Uterine smooth muscle cell (primary cell): ENCODE measurements at places on chromosomes 1 and 21. TPM values are rescaled to one million over a fixed set of nuclear protein-coding genes. Genes with fewer than 3 reads are reported as not detected.

The ELAPOR1 gene
- total RNA-seq: 0.44 and 0.50 TPM in 2 replicates

The RGS4 gene
- total RNA-seq: 265 and 486 TPM in 2 replicates

The CFHR4 gene
- not detected in 2 replicates for total RNA-seq

The TSPAN2 gene
- total RNA-seq: 0.55 and 1.7 TPM in 2 replicates

The FAM43B gene
- total RNA-seq: under 0.01 TPM in 2 replicates

The SERPINC1 gene
- 0.12 TPM in 1 of 2 replicates, not detected in the other for total RNA-seq

The ABL2 gene
- total RNA-seq: 79.0 and 112 TPM in 2 replicates

The LCE6A gene
- total RNA-seq: not detected in 2 replicates

The TAL1 gene
- 0.11 TPM in 1 of 2 replicates, not detected in the other for total RNA-seq

The CDC7 gene
- 2.9 and 15.5 TPM in 2 replicates for total RNA-seq

The SLC9A1 gene
- 8.4 and 14.5 TPM in 2 replicates for total RNA-seq

The ZNF687 gene
- total RNA-seq: 12.5 and 12.6 TPM in 2 replicates

The ERICH3 gene
- not detected in 2 replicates for total RNA-seq

The KRTAP19-1 gene
- total RNA-seq: not detected in 2 replicates

The LACTBL1 gene
- not detected in 2 replicates for total RNA-seq

The LCE2B gene
- not detected in 2 replicates for total RNA-seq

The SPATA21 gene
- total RNA-seq: not detected in 2 replicates

The FLVCR1 gene
- 13.7 and 17.4 TPM in 2 replicates for total RNA-seq

The ZMYM1 gene
- total RNA-seq: 25.6 and 26.7 TPM in 2 replicates

The TMOD4 gene
- 0.22 TPM in 1 of 2 replicates, not detected in the other for total RNA-seq

The SPSB1 gene
- total RNA-seq: 23.1 and 26.8 TPM in 2 replicates

The NBPF20 gene
- total RNA-seq: 4.2 and 6.1 TPM in 2 replicates

The DDOST gene
- total RNA-seq: 254 and 375 TPM in 2 replicates

The RXRG gene
- not detected in 2 replicates for total RNA-seq

The UBE2J2 gene
- 37.2 and 51.7 TPM in 2 replicates for total RNA-seq

The PCBP3 gene
- 2.8 and 4.2 TPM in 2 replicates for total RNA-seq

The ADGRL2 gene
- total RNA-seq: 9.6 and 14.6 TPM in 2 replicates

The GFI1 gene
- total RNA-seq: 0.11 TPM in 1 of 2 replicates, not detected in the other

The TMEM82 gene
- total RNA-seq: not detected in 2 replicates

The SCYL3 gene
- 12.0 and 12.6 TPM in 2 replicates for total RNA-seq

The TMCO1 gene
- 87.7 and 104 TPM in 2 replicates for total RNA-seq

The VTCN1 gene
- not detected in 2 replicates for total RNA-seq

The OR2T11 gene
- not detected in 2 replicates for total RNA-seq

The MACO1 gene
- total RNA-seq: 15.5 and 18.9 TPM in 2 replicates

The CD1D gene
- total RNA-seq: 0.11 and 0.25 TPM in 2 replicates

The PIGK gene
- total RNA-seq: 40.9 and 48.4 TPM in 2 replicates

The TNNT2 gene
- total RNA-seq: 0.11 TPM in 1 of 2 replicates, not detected in the other

The TFF2 gene
- total RNA-seq: not detected in 2 replicates

The PKP1 gene
- 0.55 and 0.75 TPM in 2 replicates for total RNA-seq

The ANKRD35 gene
- 2.1 and 2.5 TPM in 2 replicates for total RNA-seq

The DMRTA2 gene
- 0.11 TPM in 1 of 2 replicates, not detected in the other for total RNA-seq

The SLC45A1 gene
- 1.00 and 1.5 TPM in 2 replicates for total RNA-seq

The UTS2 gene
- total RNA-seq: 0.12 TPM in 1 of 2 replicates, not detected in the other

The SPRR1B gene
- total RNA-seq: not detected in 2 replicates

The OR14A2 gene
- not detected in 2 replicates for total RNA-seq

The LAMC2 gene
- total RNA-seq: 1.4 and 6.3 TPM in 2 replicates

The TBX19 gene
- total RNA-seq: 0.33 and 1.1 TPM in 2 replicates

The SYCP1 gene
- total RNA-seq: not detected in 2 replicates

The OR2L2 gene
- total RNA-seq: under 0.01 TPM in 1 of 2 replicates, not detected in the other

The ANGPTL3 gene
- not detected in 2 replicates for total RNA-seq

The INAVA gene
- not detected in 2 replicates for total RNA-seq

The CA6 gene
- not detected in 2 replicates for total RNA-seq

The TEDDM1 gene
- not detected in 2 replicates for total RNA-seq

The TCHHL1 gene
- total RNA-seq: not detected in 2 replicates

The ADGRL4 gene
- total RNA-seq: 3.7 and 6.2 TPM in 2 replicates

The GPX7 gene
- 9.7 and 11.7 TPM in 2 replicates for total RNA-seq

The PSEN2 gene
- 26.0 and 34.7 TPM in 2 replicates for total RNA-seq

The TMEM63A gene
- 15.2 and 20.5 TPM in 2 replicates for total RNA-seq

The MYOG gene
- not detected in 2 replicates for total RNA-seq
